Activated CD8-positive, alpha-beta memory T cell treated with anti-CD3 and anti-CD28 coated beads, Interleukin-2, amount 10 ng/mL, durations not matched to agents 7 days and 5 days (primary cell): ENCODE measurements at places on chromosomes 2 and 18. TPM values are rescaled to one million over a fixed set of nuclear protein-coding genes. Genes with fewer than 3 reads are reported as not detected.
A peak's percentile ranks its signal among the peaks of the same experiment; 100 is the strongest.

- no peak for DNase-seq
Observed at GRCh38 chr2:37877457-37878315, 47.4 kb upstream of the RMDN2 start.

GRCh38 chr2:191500884-191501560, 176.9 kb upstream of the NABP1 start:
- no peak for DNase-seq

DNA sequence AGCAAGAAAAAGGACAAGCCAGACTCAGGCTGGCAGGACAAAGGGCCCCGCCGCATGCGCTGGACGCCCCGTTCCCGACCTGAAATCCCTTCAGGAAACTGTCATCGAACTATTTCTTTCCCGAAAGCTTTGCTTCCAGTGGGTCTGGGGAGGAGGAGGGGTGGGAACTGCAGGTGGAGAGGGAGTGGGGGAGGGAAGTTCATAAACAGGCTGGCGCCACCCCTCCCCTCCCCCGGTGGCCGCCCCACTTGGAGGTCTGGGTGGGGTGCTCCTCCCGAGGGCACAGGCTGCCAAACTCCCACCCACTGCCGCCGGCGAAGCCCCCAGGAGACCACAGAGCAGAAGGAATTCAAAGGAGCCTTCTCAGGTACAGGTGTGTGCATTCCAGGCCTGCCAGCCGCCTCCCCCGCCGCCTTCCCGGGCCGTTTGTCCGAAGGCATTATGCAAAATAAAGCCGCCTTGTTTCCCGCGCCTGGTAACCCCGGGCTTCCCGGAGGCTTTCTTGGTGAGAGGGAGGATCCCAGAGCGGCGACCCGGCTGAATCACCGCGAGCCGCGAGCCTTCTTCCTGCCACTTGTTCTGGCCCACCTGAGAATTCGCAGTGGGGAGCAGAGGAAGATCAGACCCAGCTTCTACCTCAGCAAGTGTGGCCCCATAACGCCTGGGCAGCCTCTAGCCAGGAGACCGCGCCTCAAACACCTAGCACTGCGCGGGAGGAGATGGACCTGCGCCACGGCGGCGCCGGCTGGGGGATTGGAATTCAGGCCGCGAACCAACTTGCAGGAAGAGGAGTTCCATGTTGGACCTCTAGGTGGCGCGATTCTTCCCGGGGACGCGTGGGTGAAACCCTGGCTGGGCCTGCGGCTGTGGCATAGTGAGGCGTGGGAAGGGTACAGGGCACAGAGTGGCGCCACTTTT, 101.9 kb downstream of the FOXI3 start:
- DNase-seq = peak; percentile 76

DNA sequence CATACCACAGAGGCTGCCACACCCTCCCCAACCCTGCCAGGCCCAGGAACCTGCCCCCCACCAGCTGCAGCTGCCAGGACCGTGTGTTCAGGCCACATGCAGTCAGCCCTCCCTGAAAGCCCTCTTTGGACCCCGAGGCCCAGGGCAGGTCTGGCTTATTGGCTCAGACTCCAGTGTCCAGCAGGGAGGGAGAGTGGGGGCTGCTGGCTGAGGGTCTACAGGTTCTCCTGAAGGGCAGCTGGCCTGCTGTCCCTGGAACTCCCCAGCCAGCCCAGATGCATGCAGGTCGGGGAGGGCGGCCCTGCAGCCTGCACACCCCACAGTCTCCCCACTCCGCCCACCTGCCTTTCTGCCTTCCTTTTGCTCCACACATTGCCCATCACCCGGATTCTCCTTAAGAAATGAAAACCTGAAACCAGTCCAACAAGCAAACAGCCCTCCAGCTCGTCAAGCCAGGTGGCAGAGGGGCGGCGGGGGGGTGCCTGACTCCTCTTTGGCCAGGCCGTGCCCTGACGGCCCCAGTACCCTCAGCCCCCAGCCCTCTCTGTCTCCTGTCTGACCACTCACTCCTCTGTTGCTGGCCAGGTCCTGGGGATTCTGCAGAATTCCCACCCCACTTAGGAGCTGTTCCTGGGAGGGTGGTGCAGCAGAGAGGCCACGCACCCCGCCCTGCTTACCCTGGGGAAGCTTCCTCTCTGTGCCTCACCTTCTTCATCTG, 18.0 kb downstream of the GPR35 start:
- DNase-seq = no peak

DNA sequence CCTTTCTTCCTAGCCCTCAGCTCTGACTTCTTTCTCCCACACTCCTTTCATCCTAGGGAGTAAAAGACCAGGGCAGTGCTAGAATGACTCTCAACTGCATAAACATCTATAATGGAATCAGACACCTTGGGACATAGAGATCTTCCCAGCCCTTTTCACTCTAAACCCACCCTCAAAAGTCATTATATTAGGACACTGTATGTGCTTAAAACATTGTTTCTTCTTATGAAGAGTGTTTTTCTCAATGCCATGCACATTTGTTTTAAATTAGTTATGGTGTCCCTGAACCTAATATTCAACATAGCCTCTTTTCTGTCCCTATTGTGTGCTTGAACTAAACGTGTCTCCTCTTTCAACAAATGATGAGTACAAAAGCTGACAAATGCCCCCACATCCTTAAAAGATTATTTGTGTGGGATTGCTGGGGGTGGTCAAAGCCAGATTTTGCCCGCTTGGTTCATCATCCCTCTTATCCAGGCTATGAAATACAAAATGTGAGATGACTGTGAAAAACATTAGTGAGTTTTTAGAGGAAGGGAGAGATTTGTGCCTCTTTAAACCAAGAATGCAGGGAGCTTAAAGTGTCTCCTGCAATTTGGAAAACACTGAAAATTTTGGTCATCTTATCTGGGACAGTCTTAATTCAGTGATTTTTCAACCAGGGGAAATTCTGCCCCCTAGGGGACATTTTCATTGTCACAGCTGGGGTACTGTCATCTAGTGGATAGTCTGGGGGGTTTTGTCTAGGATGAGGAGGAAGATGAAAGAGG, 29.0 kb downstream of the SERPINB5 start:
- no peak for DNase-seq

GRCh38 chr2:131646669-131647297, 119.1 kb downstream of the CCDC74A start:
- no peak for DNase-seq

DNA sequence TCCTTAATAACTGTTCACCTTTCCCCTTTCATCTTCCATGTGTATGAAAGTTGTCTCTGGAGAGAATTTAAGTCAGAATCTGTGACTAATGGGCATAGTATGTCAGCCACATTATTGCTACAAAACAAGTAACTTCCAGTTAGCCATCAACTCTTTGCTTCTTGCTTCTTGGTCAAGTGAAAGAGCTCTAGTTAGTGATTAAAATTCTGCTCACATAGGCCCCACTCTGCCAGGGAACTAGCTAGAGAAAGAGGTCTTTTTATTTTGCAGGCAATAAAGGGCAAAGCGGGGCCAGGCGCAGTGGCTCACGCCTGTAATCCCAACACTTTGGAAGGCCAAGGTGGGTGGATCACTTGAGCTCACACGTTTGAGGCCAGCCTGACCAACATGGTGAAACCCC, 64.6 kb downstream of the COLEC12 start:
- DNase-seq = no peak

DNA sequence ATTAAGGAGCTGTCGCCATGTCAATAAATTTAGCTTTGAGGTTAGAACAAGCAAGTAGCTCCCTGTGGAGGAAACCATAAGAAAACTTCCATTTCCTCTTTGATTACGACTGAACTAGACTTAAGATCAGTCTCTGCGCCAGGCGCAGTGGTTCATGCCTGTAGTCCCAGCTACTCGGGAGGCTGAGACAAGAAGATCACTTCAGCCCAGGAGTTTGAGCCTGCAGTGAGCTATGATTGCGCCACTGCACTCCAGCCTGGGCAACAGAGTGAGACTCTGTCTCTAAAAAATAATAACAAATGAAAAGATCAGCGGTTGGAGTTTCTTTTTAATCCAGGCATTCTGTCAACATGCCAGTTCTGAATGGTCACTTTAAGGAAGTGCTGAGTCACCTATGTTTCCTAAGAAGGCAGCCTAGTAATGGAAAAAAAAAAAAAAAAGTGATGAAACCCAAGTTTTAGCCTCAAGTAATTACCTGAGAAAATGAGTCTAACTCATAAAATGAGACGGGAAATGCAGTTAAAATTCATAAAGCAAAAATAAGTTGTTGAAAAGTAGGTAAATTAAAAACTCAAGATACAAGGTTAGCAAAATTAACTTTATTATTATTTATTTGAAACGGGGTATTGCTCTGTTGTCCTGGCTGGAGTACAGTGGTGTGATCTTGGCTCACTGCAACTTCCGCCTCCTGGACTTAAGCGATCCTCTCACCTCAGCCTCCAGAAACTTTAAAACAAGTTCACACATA, 10.2 kb downstream of the C18orf32 start:
- no peak for DNase-seq

CCDC74A gene
- 3.0 TPM for total RNA-seq

DNAH7 gene
- total RNA-seq = not detected
